EH (cell line): ENCODE measurements at places on chromosomes 1 and 21.

DNA sequence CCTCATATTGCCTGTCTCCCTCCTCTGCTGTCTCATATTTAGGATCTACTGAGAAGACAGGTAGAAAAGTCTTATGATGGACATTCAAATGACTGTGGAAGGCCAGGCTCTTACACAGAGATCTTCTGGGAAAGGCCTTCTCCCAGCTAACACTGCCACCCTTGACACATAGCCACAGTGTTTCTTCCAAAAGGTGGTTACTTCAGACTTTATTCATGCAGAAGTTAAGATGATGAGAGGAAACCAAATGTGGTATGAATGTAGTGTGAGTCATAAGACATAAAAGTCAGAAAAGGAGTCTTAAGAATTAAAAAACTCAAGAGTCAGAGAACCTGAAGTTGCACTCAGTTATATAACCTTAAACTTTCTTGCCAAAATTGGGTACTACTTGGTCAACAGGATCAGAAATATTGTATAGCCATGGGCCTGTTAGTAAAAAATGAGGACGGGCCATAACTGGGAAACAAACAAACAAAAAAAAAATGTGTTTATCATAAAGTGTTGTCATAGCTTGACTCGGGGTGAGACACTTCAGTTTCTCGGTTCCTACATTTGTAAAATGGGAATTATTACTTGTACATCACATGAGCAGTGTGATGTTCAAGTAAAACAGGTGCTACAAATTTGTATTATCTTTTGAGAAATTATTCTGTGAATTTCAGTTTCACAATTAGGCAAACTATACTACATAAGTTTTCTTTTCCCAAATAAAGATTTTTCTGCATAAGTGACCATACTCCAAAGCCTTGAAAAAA lies 1.2 kb upstream of the DENND1B start:
- DNase-seq, result peak; percentile 86

GRCh38 chr1:180751921-180752320 lies 120.1 kb downstream of the XPR1 start:
- peak; percentile 65 for DNase-seq

- peak; percentile 90 for DNase-seq
Measured at GRCh38 chr1:119653839-119654170, 5.7 kb upstream of the ZNF697 start.

DNA sequence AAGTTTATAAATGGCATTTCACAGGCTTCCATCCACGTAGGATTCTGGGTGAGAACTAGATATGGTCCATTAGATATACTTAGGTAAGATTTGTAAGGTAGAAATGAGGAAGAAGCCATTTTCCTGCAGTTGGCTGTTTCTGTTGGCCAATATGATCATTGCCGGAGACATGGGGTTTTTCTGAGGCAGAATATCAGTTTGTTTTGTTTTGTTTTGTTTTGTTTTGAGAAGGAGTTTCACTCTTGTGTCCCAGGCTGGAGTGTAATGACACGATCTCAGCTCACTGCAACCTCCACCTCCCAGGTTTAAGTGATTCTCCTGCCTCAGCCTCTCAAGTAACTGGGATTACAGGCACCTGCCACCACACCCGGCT lies 8.7 kb upstream of the EYA3 start:
- no peak for DNase-seq

GRCh38 chr1:223183268-223183862 lies 40.3 kb upstream of the TLR5 start:
- peak; percentile 28 for DNase-seq

- peak; percentile 7 for DNase-seq
Measured at GRCh38 chr21:30044447-30045064, 104.8 kb upstream of the GRIK1 start.

DNA sequence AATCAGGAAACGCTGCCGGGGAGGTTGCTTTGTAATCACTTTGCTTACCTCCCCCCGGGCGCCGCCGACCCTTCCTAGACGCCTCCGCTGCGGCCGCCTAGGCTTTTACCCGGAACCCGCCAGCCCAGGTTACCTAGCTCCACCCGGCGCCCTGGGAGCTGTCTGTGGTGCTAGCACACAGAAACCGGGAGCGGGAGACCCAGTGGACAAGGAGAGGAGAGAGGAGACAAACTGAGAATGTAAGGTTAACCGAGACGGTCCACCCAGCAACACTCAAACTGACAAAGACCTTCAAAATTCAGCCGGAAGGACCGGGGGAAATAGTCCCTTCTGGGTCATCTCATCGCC lies 9.8 kb downstream of the BARHL2 start:
- peak; percentile 29 for DNase-seq

DNA sequence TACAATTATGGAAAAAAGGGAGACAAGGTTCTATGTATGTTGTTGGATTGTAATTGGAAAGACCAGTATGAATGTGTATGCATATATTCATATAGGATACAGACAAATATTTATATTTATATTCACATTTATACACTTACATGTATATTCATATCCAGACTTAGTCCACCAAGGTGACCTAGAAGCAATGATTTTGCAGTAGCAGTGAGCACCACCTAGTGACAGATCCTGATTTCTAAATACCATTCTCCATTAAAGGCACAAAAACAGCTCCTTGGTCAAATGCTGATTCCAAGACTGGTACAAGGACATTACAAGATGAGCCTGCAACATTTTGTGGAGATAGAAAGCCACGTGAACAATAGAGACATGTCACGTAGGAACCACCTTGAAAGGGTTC lies 153.4 kb downstream of the SDCCAG8 start:
- peak; percentile 12 for DNase-seq

DNA sequence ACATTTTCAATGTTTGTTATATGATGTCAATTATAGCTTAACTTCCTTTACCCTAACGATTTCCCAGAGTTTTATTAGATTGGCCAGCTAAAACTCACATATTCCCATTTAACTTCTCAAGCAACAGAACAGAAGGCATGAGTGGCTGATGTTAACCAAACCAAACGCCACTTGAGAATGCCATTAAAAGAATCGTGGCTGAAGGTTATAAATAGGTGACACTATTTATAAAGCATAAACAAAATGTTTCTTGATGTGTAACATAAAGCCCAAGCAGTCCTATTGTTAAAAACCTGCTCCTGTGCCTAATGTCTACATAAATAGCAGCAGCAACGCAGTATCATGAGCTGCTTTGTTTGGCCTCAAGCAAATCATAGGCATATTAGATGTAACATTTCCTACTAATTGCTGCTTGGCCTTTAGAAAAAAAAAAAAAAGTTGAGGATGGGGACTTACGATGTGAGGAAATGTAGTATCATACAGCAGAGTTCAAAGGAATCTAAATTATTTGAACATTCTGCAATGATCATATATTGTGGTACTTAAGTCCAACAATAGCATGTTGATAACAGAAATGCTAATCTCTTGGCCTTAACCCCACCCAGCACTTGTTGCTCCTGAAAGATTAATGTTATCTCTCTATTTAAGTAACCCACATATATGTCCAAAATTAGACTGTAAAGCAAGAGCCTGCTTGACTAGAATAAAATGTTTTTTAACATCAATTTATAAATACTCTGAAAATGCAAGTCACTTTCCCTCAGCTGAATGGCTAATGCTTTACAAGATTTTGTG lies 106.0 kb downstream of the ESRRG start:
- DNase-seq, result no peak
